ENCODE measurements at places on chromosomes 4 and X.
A peak's percentile ranks its signal among the peaks of the same experiment; 100 is the strongest.

GRCh38 chrX:102964940-102965339, 27.9 kb downstream of the RAB40AL start:
- no peak for DNase-seq

DNA sequence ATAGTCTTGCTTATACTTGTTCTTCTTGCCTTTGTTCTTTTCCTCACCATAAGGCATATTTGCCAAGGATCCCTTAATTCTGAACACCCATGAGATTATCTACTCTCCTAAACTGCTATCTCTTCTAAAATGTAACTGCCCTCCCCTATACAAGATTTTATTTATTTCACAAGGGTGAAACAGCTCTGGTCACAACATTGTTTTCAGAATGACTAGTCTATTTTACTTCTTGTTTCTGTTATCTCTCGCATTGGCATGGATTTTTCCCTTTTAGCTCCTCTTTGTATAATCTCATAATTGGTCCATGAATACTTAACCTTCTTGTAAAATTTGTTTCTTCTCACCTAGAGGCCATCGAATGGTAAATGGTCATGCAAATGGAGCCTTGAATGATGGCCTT, 17.2 kb upstream of the COL25A1 start:
- no peak for DNase-seq

DNA sequence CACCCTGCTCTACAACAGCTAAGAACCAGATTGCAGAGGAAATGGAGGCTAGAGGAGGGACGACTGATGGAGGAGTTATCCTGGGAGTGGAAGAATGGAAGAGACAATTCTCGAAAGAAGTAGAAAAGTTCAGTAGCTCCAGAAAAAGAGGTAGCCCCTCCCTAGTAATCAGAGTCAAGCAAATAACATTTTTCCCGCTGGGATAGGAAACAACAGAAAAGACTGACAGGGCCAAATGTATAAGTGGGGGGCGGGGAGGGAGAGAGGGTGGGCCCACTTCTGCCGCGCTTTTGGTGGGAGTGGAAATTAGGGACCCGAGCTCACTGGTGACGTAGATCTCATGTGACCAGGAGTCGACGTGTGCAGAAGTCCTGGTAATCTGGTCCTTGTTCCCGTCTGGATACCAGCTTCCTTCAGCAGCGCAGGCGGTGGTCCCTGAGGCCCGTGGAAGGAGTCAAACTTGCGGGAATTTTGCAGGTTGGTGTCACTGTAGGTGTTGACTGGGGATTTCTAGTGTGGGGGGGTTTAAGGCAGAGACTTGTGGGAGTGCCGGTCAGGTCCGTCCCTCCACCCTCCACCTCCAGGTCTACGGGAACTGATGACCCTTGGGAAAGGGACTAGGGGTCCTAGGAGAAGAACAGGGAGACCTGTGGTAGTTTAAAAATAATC, at the start of gene TCEAL9:
TSS of gene TCEAL9 (plus strand) at position 377 of the 669 bp plus-strand sequence. CDS start 1,179 bp downstream, outside the sequence.
- no peak for DNase-seq

- DNase-seq, result peak; percentile 47
Observed at GRCh38 chr4:6546681-6547447, 28.1 kb upstream of the MAN2B2 start.

GRCh38 chrX:39850630-39851152, 247.1 kb downstream of the BCOR start:
- no peak for DNase-seq

DNA sequence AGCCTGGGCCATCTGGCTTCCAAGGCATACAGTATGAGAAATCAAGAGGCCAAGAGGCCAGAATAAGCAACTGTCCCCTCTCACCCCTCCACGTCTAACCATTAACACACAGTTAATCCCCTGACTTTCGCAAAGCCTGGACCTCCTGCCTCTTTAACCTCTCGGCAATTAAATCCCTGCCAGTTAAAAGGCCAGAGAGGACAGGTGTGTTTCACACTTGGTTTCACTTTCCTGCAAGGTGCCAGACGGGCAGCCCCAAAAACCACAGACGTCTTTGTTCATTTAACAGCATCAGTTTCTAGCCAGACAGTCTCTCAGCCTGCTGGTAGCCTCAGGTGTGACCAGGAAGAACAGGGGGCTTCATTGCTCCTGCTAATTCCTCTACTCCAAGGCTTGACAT, 91.1 kb upstream of the KIT start:
- no peak for DNase-seq

- DNase-seq, result no peak
Observed at GRCh38 chrX:81255876-81256275, 54.0 kb downstream of the SH3BGRL start.

- no peak for DNase-seq
Observed at GRCh38 chrX:124194901-124195300, 137.6 kb upstream of the TEX13D start.

DNA sequence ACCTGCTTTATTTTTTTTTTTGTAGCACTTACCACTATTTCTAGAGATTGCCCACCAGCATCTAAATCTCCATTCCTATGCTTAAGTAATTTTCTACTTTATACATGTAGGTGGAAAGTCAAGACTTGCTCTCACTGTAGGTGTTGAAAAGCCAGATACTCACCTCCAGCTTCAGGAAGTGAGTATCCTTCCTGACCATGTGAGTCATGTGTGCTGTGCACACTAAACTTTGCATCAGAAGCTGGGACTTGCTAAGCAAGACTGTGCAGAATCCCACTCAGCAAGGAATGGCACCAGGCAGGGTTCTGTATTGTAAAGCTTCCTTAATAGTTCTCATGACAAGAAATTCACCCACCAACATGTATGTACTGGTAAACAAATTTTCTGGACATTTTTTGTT, 151.8 kb downstream of the POU4F2 start:
- no peak for DNase-seq

GRCh38 chr4:90544532-90545045, 417.4 kb downstream of the CCSER1 start:
- DNase-seq, result no peak

DNA sequence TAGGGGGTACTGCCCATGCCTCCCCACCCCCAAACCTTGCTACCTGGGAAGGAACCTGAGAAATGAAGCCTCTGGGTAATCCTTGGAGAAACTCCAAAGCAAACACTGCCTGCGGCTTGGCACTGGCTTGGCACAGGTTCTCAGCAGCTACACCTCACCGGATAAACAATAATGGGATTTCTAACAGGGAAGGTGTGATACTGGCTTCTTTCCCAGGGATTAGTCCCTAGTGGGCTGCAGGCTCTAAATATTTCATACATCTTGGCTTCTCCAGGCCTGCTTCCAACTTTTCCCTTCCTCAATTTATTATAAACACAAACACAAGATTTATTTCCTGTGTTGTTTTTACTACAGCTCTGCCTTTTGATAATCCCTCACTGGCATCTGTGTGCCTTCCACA, 12.5 kb downstream of the SEC24D start:
- no peak for DNase-seq

DNA sequence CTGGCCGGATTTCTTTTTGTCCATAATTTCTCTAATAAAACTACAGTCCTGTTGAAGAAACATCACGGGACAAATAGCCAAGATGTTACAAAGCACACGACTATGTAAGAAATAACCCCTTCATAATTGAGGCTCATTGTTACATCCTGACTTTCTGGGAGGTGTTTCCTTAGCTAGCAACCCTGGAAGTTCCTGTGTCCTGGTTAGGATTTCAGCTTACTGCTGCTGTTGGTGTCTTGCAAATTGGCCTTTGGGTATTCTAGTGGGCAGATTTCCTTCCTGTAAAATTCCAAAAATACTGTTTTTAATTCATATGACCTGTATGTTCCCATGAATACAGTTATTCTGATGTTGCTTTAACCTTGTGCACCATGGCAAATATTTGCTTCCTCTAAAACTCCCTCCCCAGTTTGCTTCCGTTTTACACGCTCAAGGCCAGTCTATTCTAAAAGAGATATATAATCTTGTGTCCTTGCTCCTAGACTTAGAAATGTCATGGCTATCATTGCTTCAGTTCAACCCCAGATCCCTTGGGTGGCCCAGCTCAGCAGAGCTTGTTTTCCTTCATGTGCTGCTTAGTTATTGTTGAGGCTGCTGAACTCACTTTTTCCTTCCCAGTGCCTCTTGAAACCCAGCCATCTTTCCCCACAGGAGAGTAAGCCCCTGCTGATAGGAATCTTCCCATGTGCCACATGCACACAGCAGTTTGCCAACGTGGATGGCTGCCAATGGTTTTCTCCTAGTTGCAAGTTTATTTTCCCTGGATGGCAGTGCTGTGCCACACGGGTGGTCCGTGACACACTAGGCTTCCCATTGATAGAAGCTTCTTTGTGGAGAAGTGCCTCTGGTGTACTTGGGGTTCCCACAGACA, 75.8 kb downstream of the TSPAN7 start:
- no peak for DNase-seq

DNA sequence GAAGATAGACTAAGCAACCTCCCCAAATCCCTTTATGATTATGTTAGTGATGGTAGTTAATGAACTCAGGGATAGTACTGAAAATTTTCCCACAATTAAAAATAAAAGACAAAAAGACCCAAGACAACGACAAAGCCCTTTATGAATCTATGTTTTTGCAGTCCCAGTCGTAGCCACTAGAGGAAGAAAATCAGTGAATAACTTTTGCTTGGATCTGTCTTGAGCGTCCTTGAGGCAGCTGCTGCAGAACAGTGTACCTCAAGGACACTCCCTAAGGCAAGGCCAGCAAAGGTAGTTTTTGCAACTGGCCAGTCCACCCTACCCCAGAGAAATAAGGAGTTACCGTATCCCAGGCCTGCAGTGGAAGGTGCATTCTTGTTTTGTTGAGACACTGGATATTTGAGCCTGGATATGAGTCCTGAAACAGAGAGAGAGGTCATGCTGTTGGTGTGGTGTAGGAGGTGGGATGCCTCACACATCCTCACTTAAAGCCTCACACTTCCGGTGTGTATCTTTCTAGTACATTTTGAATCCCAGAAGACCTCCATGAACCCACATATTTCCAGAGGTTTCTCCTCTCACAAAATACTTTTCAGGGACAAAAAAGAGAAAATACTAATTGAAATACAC, 8.7 kb upstream of the TIMM8A start:
- no peak for DNase-seq

- DNase-seq, result no peak
Observed at GRCh38 chrX:132025041-132025440, 1.9 kb downstream of the STK26 start.

GRCh38 chrX:63855896-63856295, 70.9 kb upstream of the ARHGEF9 start:
- DNase-seq, result no peak

DNA sequence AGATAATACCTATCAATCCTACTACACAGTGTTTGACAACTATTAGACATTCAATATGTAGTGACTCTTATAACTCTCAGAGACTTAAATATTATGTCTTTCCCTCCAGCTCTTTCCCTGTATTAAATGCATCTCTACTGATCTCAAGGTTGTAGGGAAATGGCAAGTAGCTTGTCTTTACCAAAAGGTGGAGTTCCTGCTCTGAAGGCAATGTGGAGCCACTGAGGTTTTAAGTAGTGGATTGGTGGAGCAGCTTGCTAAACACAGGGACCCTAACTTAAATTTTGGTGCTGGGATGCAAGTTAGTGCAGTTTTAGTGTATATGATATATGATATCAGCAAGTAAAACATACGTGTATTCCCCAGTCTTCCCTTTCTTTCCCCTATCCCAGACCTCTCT, 13.1 kb downstream of the FNIP2 start:
- no peak for DNase-seq

DNA sequence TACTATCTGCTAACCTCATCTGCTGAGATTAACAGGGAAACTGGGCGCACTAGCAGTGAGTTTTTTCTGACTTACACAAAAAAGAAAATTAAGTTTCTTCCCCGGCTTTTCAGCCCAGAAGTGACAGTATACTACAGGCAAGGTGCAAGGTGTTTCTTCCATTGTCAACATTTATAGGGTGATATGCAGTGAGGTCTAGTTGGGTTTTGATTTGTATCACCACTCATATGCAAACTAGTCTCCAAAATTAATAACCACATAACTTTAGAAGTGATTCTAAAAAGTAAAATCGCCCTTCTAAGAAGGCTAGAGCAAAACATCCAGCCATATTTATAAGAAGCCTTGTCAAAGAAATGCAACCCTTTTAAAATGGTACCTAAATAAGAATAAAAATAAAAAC, 640.1 kb downstream of the ARAP2 start:
- no peak for DNase-seq

DNA sequence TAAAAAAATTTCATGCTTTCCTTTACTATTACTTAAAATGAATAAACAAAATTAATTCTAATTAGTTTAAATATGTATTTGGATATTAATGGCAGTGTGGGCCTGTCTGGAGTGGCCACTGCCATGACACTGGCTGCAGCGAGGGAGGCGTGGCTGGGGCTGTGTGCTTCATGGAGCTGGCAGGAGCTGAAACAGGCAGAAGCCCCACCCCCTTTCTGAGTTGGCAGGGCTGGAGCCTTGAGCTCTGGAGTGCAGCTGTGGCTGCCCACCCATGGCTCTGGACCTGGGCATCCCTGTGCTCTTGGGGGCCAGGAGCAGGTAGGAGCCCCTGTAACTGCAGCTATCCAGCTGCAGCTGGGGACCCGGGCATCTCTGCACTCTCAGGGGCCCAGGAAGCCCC, 8.2 kb upstream of the HSD17B11 start:
- DNase-seq, result no peak

DNA sequence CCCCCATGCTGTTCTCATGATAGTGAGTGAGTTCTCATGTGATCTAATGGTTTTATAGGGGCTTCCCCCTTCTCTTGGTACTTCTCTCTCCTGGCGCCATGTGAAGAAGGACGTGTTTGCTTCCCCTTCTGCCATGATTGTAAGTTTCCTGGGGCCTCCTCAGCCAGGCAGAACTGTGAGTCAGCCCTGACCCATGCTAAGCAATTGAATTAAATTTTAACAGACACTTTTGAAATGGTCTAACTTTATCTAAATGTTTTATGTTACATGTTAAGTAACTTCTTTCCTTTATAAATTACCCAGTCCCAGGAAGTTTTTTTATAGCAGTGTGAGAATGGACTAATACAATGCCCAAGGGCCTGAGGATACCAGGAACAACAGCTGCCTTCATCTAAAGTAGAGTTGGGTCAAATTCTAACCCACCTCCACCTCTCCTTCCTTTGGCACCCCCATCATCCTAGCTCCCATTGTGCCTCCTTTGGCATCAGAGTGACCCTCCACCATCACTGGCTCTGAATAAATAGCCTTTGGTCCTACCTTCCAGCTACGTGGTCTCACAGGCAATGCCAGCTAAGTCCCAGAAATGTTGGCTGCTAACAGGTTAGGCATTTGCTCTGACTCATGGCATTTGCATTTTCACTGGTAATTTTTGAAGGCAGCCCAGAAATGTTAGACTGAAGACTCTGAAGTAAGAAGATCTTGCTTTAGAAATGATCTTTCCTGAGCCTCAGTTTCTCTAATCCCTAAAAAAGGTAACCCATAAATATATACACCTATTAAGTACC, 182.1 kb downstream of the MOSPD2 start:
- DNase-seq, result no peak

GRCh38 chr4:142901166-142901662, 55.1 kb upstream of the INPP4B start:
- DNase-seq, result no peak

- DNase-seq, result peak; percentile 0
Observed at GRCh38 chr4:42398171-42398870, 1.0 kb downstream of the SHISA3 start.

GRCh38 chrX:56564164-56564885, 898 bp downstream of the UBQLN2 start:
- DNase-seq, result peak; percentile 28

GRCh38 chr4:7872264-7872771, 67.3 kb downstream of the AFAP1 start:
- DNase-seq, result no peak

Measured in CD4-positive, alpha-beta memory T cell (primary cell).